CD14-positive monocyte (primary cell): ENCODE measurements at places on chromosomes 1 and 21.
A peak's percentile ranks its signal among the peaks of the same experiment; 100 is the strongest.

- H3K4me3 ChIP-seq, result no peak overlapping the region
- no peaks in the 10 kb centered on the region for H3K27me3 ChIP-seq
- H3K27ac ChIP-seq, result no peak overlapping the region
- no peaks in the 10 kb centered on the region for H3K4me1 ChIP-seq
- no peak for DNase-seq
- H3K36me3 ChIP-seq, result no peaks in the 10 kb centered on the region
Observed at GRCh38 chr1:73803380-73803779, 394.6 kb downstream of the LRRIQ3 start.

DNA sequence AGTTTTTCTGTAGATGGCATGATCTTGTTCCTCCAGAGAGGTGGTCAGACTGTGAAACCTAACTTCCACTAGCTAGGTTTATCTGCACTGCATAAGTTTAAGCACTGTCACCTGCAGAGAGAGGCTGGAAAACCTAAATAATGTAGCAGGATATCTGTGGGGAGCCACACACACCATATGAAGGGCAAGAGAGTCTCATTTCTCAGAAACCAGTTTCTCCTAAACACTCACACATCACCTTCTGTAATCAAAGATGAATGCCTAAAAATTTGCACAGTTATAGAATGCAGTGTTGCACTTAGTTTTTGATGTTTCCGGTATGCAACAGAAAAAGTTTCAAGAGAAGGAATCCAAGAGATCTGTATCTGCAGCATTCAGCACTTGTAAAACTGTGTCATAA is 654.6 kb downstream of the ADGRL2 start:
- H3K27ac ChIP-seq, result no peak overlapping the region
- H3K36me3 ChIP-seq, result no peaks in the 10 kb centered on the region
- DNase-seq, result no peak
- H3K4me3 ChIP-seq, result no peak overlapping the region

- H3K4me1 ChIP-seq, result peaks cover 3% of the 10 kb centered on the region
- no peak for DNase-seq
- H3K36me3 ChIP-seq, result peaks cover 6% of the 10 kb centered on the region
- H3K4me3 ChIP-seq, result no peak overlapping the region
Observed at GRCh38 chr1:99726818-99727217, 39.6 kb downstream of the FRRS1 start.

DNA sequence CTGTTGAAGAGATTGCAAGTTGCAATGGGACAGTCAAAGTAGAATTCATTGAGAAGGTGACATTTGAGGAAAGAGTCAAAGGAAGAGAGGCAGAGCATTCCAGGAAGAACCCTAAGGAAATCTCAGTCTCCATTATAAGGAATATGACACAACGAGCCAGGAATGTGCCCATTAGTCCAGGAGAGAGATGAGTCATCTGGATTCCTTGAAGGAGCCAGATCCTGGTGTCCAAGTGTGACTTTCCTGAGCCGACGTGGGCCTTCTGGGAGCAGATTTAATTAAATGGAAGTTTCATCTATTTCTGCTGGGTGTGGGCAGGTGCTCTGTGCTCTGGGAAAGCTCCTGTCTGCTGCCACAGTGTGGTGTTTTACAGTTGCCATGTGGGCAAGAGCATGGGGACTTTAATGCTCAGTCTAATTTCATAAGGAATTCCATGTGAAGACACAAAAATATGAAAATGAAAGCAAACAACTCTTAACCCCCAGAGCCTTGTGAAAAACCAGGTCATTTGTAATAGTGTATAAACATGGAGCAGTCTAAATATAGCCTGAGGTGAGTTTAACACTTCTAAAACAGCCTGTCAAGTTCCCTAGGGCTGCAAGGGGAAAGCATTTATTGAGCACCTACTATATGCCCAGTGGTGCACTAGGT is 111.4 kb upstream of the ARTN start:
- H3K4me1 ChIP-seq, result no peaks in the 10 kb centered on the region
- H3K36me3 ChIP-seq, result peaks cover 4% of the 10 kb centered on the region
- no peaks in the 10 kb centered on the region for H3K27me3 ChIP-seq

GRCh38 chr1:165036403-165036802 is 320.1 kb downstream of the LMX1A start:
- H3K36me3 ChIP-seq, result no peaks in the 10 kb centered on the region
- H3K27me3 ChIP-seq, result no peaks in the 10 kb centered on the region
- H3K27ac ChIP-seq, result no peak overlapping the region
- DNase-seq, result no peak

- no peak overlapping the region for H3K27ac ChIP-seq
- H3K27me3 ChIP-seq, result no peaks in the 10 kb centered on the region
- no peaks in the 10 kb centered on the region for H3K36me3 ChIP-seq
- H3K4me3 ChIP-seq, result no peak overlapping the region
Observed at GRCh38 chr1:82329226-82329625, 528.5 kb downstream of the ADGRL2 start.

DNA sequence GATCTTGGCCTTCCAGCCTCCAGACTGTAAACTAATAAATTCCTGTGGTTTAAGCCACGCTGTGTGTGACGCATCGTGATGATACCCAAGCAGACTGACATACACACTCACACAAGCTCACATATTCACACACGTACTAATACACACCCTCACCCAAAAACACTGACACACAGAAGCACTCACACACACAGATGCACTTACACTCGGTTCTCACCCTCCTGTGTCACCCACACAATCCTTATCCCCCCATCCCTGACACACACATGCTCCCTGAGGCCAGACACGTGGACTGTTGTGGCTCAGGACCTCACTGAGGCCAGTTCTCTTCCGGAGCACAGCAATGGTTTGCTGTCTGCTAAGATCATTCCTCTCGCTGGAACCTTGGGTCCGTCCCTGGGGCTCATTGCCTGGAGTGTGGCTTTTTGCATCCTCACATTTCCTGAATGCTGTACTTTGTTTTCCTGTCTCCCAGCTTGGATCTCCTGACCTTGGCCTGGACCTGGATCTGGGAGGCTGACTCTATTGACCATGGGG is 76.9 kb upstream of the LYST start:
- H3K27me3 ChIP-seq, result no peaks in the 10 kb centered on the region
- H3K4me1 ChIP-seq, result peaks cover 100% of the 10 kb centered on the region
- H3K27ac ChIP-seq, result peak overlapping the region; percentile 100
- no peaks in the 10 kb centered on the region for H3K36me3 ChIP-seq
- DNase-seq, result peak; percentile 56

DNA sequence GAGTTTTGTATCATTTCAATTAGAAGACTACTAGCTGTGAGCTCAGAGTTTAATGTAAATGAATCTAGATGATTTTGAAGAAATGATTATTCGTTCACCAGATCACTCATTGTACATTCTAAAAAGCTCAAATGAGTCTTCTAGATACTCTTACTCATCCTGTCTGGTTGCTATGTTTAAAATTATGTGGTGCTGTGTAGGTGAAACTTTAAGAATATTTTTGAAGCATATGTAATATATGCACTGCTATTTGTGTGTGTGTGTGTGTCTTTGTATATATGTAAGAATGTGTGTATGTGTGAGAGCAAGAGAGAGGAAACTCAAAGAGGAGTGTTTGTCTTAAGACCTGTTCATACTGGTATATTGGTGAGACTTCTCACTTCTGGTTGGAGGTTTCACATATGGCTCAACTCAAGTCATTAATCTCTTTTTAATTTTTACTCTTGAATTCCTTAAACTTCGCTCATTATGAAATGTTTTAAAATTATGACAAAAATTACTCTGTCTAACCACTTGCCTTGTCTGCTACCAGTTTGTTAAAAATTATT is 8.6 kb upstream of the C1orf105 start:
- no peak overlapping the region for H3K27ac ChIP-seq
- no peaks in the 10 kb centered on the region for H3K4me1 ChIP-seq
